Caco-2 (cell line): ENCODE measurements at places on chromosomes 2 and 18.

DNA sequence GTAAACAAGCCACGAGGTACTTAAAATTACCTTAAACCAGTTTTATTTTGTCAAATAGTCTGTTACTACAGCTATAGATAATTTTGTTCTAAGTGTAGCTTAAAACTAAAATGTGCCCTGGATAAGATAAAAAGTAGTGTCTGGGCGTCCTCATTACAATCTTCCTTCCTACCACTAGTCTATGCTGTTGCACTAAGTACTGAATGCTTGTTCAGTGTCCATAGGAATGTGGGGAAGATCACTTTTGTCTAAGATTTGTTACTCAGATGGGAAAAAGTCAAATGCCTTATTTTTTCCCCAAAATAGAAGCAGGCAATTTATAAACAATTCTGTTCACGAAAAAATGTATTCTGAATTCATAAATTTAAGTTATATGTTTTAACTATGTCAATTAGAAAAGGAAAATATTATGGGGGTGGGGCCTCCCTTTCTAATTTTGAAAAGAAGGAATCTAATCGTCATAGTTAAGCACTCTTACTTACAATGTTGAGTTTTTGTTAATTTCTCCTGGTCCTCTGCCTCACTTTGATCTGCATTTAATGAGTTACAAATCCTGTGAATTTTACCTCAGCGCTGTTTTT lies 140.4 kb upstream of the VRK2 start:
- peak; percentile 44 for DNase-seq

DNA sequence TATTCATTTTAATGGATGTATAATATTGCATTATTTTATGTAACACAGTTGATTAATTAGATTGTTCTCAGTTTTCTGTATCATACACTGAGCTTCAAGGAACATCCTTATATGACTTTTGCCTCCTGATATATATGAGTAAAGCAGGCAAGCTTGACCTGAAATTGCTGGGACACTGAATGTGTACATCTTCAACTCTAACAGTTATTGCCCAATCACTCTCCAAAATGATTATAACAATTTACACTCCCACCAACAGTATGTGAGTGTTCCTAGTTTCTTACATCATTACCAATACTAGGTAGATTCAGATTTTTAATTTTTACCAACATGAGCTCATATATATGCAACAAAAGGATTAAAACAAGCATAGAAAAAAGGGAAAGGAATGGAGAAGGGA lies 379.4 kb downstream of the SETBP1 start:
- DNase-seq, result no peak

DNA sequence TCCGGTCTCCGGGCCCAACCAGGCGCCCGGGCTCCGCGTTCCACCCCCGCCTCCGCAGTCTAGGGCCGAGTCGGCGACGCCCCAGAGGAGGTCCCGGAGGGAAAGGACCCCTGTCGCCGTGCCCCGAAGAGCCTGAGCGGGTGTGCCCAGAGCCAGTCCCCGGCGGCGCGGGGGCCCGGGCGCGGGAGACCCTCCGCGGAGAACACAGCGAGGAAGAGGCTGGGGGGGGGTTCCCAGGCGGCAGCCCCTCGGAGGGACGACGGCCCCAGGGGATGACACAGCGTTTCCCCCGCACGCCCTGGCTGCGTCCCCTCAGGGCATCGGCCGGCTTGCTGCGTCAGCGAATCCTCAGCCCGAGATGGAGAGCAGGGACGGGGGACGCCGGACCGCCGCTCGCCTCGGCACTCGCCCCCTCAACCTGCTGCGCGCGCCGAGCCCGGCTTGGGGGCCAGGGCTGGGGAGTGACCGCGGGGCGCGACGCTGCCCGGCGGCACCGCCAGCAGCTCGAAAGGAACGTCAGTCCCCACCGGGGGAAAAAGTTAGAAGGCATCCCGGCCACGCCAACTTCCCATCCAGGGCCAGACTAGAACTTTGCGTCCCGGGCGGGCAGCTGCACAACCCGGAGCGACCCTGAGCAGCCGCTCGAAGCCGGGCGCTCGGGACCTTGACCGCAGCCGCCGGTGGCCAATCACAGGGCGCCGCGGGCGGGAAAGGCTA lies 711 bp downstream of the SFXN5 start:
- peak; percentile 71 for DNase-seq

GRCh38 chr2:46363535-46364170 lies 66.4 kb downstream of the EPAS1 start:
- DNase-seq, result no peak

- DNase-seq, result no peak
Measured at GRCh38 chr2:159185401-159186130, 100.9 kb downstream of the WDSUB1 start.

GRCh38 chr18:48915626-48916425 lies 34.9 kb downstream of the SMAD7 start:
- no peak for DNase-seq

DNA sequence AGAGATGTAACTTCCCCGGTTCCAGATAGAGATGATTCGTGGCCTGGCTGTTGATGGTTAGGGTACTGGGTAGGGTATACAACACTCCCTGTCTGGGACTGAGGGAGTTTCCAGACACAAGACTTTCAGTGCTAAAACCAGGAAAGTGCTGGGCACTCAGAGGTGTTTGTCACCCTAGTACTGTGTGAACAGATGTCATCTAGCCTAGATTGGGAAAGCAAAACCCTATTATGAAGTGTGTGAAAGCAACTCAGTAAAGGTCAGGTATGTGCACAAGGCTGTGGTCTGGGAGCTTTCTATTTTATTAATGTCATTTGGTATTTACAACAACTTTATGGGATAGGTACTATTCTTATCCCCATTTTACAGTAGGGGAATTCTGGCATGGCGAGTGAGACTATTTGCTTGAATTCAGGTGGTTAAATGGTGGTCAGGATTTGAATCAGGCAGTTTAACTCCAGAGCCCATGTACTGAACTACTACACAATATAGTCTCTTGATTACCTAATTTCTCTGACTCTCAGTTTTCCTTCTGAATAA lies 2.6 kb downstream of the BZW1 start:
- no peak for DNase-seq

DNA sequence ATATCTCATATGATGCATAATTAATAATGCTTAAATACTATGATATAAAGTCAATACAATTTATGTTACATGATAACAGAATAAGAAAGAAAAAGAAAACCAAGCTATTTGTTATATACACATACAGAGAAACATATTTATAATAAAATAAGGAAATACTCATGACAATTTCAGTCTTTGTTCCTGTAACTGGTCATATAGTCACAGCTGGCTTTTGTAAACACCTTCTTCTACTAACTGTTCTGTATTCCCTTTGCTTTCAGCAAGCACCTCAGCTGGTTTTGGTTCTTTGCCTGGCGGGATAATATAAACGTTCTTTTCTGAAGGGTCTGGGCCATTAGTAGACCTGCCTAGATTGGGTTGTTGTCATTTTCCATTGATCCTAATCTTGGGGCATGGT lies 158.5 kb downstream of the COPS8 start:
- DNase-seq, result no peak

DNA sequence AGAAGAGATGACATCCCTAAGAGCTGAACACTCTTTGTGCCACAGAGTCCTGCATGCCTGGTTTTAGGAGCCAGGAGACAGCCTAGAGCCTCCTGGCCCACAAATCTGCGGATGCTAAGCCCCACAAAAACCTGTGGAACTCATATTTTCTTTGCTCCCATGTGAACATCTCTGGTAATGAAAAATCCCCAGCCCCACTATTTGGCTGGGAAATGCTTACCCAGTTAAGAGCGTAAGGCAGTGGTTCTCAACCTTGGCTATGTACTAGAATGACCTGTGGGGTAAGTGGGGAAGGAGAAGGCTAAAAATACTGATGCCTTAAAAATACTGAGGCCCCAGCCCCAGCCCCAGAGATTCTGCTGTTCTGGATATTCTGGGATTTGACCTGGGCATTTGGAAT lies 208.1 kb downstream of the EN1 start:
- DNase-seq, result no peak

DNA sequence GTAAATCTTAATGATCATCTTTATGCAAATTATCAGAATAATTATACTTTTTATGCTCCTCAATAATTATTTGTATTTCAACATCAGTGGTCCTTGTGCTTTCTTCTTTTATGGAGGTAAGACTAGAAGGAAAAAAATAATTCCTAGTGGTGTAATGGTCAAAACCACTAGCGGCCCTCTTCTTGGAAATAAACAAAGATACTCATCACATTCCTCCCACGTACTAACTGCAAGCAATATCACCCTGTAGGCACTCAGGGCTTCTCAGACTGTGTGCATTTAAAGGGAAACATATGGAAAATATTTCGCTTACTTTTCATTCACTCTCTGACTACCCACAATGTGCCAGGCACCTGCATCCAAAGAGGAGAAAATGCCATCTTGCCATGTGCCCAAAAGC lies 263.7 kb downstream of the DOK6 start:
- no peak for DNase-seq
